ENCODE measurements at places on chromosomes 4 and X.

DNA sequence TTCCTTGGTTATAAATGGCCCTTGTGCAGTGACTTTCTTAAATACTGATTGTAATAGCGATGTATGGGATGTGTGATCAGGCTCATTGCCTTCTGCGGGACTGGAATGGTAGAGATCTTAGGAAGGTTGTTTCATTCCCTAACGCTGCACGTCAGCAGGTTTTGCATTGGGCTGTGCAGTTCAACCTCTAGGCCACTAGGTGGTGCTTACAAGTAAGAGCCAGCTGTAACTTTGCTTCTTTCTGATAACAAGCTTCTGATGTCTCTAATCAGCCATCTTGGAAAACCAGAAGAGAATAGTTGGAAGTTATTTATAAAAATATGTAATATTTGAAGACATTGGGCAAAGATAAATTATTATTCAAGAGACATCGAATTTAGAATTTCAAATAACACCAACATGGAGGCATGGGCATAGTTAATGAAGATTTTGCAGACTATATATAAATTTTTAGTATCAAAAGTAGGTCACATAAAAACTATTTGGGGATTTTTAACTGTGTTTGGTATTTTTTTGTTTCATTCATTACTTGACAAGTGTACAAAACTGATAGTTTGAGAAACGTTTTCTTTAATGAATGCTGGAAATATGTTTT is 339.7 kb upstream of the PCDH7 start:
- peak; percentile 44 for DNase-seq

DNA sequence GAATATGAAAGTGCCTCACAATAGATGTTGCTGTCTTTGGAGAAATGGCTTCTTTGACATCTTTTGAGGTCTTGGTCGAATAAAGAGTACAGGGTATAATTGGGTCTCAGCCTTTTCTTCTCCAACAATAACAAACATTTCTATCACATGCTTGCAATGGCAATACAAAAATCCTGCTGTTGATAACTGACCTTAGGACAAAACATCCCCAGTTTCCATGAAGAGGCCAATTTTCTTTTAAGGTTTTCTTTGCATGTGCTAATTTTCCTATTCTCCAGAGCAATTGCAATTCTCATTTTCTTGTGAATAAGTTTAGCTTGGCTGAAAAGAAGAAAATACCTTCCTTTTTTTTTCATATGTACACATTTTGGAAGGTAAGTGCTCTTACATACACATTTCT is 130.7 kb upstream of the RPS6KA6 start:
- DNase-seq, result no peak

GRCh38 chr4:53205970-53206369 is 159.9 kb downstream of the SCFD2 start:
- no peak for DNase-seq

DNA sequence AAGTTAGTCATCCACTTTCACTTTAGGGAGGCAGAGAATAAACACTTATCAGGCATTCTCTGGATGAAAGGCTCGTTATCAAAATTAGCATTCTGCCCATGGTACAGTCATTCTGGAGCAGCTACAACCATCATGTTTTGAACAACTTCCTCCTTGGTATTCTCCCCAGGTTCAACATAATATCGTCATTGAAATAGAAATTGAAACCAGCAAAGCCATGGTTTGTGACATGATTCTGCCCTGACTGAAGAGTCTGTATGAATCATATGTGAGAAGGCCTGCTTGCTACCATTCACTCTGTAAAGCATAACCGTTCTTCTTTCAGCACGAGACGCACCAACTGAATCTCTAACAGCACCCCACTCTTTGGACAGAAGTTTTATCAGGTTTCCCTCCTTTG is 127.5 kb upstream of the RADX start:
- no peak for DNase-seq

GRCh38 chr4:167581449-167581965 is 347.2 kb upstream of the SPOCK3 start:
- no peak for DNase-seq

DNA sequence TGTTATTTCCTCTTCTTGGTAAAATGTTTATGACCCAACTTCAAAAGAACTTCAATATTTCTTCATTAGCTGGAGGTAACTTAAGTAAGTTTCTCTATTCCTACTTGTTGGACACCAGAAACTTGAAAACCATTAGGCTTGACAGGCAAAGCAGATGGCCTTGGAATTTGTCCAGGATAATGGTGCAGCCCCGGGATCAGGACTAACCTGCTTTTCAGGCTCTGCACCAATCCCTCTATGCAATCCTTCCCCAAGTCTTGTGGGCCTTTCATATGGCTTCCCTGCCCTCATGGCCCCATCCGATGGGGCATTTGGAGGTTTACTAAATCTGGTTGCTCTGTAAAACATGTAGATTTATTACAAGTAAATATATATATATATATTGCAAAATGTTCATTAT is 68.5 kb downstream of the SPINK2 start:
- DNase-seq, result no peak

DNA sequence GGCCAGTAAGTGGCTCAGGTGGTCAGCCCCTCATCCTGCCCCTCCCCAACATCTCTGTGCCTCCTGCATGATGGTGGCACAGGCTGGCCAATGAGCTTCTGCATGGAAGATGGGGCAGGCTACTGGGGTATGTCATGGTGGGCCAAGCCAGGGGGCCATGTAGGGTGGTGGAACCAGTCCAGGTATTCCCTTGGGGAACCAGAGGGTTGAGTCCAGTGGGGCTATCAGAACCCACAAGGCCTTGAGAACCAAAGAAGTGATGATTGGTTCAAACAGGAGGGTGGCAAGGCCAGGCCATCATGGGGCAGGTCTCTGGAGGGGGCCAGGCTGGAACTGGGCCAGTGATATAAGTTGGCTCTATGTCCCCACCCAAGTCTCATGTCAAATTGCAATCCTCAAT is 18.8 kb upstream of the PPP2R2C start:
- DNase-seq, result no peak

GRCh38 chr4:81106150-81106549 is 75.6 kb downstream of the BMP3 start:
- no peak for DNase-seq

GRCh38 chrX:1323315-1323714 is 13.3 kb upstream of the IL3RA start:
- DNase-seq, result peak; percentile 87

GRCh38 chr4:8353912-8354453 is 84.4 kb downstream of the HTRA3 start:
- DNase-seq, result no peak

DNA sequence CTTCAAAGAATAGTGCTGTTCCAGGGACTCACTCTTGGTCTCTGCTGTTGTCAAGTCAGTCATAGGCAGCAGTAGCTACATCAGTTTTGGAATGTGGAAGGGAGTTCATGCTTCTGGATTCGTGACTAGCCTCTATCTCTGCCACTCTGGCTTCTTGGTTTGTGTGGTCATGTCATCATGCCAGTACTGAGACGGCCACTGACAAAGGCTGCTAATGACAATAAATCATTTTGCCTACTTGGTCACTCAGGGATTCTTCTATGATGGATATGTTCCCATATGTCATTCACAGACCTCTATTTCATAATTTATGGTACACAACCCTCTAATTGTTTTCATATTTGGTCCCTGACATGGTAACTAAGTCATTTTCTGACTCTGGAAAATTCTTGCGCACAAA is 450.8 kb upstream of the BOD1L1 start:
- DNase-seq, result no peak

GRCh38 chr4:3666263-3666662 is 99.9 kb upstream of the ADRA2C start:
- no peak for DNase-seq

- peak; percentile 88 for DNase-seq
Measured at GRCh38 chr4:89894649-89895550, at the start of gene MMRN1. MMRN1 (plus strand) TSS chr4:89894854; CDS start chr4:89894972, 118 bp downstream.

DNA sequence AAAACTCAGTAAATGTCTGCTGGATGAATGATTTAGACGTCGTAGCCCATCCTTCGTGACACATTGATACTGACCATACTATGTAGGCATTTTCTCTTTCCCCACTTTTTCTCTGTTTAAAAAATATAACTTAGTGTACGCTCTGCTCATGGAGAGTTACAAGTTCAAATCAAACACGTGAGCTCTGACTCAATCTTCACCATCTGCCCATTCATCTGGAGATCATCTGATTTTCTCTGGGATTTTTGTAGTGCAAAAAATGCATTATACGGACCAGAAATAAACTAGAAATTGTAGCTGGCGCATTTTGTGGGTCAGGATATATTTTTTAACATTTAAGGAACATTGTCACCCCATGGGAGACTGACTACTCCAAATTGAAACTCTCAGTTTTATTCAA is 124.7 kb upstream of the FAM9B start:
- DNase-seq, result no peak

GRCh38 chr4:88616275-88617150 is 24.2 kb downstream of the HERC3 start:
- DNase-seq, result no peak

- no peak for DNase-seq
Measured at GRCh38 chr4:140156529-140157171, 2.7 kb upstream of the MAML3 start.

- DNase-seq, result no peak
Measured at GRCh38 chr4:98663226-98664006, 5.0 kb upstream of the TSPAN5 start.

DNA sequence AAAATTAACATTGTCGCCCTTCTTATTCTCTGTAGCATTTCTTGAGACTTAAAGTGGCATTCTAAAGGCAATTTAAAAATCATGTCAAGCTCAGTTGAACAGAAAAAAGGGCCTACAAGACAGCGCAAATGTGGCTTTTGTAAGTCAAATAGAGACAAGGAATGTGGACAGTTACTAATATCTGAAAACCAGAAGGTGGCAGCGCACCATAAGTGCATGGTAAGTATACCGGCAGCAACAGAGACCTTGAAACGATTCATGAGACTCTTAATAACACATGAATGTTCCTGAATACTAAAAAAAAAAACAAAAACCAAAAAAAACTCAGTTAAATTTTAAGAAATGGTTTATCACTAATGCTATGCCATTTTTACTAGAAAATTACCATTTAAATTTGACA is 82.4 kb upstream of the HPRT1 start:
- peak; percentile 66 for DNase-seq

DNA sequence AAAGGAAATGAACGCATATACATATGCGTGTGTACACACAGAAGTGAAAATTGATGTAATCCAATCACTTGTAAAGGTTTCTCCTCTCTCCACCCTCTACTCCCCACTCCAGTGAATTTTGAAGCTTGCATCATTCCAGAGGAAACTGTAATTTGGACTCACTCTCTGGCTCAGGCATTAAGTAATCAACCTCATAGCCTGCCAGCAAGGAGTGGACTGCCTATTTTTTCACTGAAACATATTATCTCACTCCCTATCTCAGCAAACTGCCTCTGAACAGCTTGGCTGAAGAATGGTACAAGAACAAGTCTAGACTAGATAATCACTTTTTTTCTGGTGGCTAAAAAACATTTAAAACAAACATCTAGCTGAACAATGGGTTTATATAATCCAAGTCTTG is 124.2 kb downstream of the C4orf51 start:
- peak; percentile 80 for DNase-seq

DNA sequence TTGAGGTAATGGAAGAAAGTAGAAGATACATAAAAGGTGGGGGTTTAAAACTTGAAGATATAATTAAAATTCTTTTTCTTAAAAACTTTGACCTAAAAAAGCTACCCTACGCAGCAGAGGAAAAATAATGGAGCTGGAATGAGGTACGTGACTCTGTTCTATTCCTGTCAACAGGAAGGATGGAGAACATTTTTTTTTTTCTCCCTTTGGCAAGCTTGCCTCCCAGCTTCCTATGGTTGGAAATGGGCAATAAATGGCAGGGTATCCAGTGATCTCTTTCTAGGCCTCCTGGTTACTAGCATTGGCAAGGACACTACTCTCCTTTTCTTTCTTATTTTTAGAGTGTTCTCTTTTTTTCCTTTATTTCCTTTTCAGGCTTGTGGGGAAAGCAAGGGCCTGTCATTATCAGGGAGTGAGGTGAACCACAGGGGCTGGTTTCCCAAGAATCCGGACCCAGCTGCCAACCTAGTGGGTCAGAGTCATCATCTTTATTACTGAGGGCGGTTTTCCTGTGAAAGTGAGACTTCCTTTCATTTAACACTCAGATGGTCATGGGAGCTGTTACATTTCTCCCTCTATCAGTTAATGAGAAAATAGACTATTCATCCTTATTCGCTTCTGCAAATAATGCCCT is 224.6 kb downstream of the SPRY1 start:
- DNase-seq, result peak; percentile 71

DNA sequence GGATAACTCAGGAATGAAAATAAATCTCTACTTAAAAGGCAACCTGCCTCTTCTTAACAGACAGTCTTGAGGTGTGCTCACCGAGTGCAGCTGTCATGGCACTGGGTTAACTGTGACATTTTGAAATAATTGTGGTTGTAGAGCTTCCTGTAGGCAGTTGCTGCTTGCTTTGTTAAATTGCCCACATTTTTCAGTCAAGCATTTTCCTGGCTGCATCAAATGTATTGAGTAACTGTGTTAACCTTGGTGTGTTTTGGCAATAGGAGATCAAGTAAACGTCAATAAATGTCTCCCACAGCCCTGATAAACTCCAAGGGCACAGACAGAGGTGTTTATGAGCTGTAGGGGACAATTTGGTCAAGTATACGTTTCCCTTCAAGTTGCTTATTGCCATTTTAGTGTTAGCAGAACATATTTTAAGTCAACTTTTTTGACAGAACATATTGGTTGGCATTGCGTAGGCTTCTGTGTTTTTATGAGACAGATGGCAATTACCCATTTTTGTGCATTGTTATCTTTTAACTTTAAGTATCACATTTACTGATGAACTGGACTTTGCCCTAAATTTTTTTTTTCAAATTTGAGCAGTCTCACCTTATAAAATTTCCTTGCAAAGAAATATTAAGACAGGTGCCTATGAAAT is 527.4 kb downstream of the C4orf33 start:
- DNase-seq, result no peak

GRCh38 chr4:69120870-69121269 is 24.6 kb downstream of the UGT2B7 start:
- no peak for DNase-seq

GRCh38 chr4:60757986-60758680 is 442.0 kb upstream of the ADGRL3 start:
- DNase-seq, result no peak

- DNase-seq, result no peak
Measured at GRCh38 chr4:32789026-32789608, 2068.9 kb downstream of the PCDH7 start.

GRCh38 chrX:46447384-46447783 is 97.8 kb downstream of the ZNF674 start:
- peak; percentile 56 for DNase-seq

GRCh38 chr4:89263265-89263664 is 44.3 kb downstream of the GPRIN3 start:
- DNase-seq, result no peak

All from dermis blood vessel endothelial cell (primary cell).